A549 treated with RU486 at 1 μM for 4 hours (cell line): ENCODE measurements at places on chromosomes 3 and 15. TPM values are rescaled to one million over a fixed set of nuclear protein-coding genes. Genes with fewer than 3 reads are reported as not detected.

Gene NR2E3
- total RNA-seq, result 0.14 to 0.29 TPM (median 0.19 TPM) in 4 of 5 replicates, not detected in the other

Gene AHSG
- 0.18 TPM in 1 of 5 replicates, not detected in the others for total RNA-seq

Gene AADACL2
- not detected in 5 replicates for total RNA-seq

Gene OR5K2
- total RNA-seq, result not detected in 5 replicates

Gene FMN1
- 0.16 to 0.94 TPM (median 0.50 TPM) in 5 replicates for total RNA-seq

Gene ZNF385D
- not detected in 5 replicates for total RNA-seq

Gene RASL12
- 0.09 to 0.15 TPM (median 0.12 TPM) in 5 replicates for total RNA-seq

Gene ADAMTSL3
- total RNA-seq, result 0.19 to 0.60 TPM (median 0.25 TPM) in 5 replicates

Gene PDZRN3
- total RNA-seq, result not detected in 5 replicates

Gene ULK3
- total RNA-seq, result 24.9 to 37.6 TPM (median 32.2 TPM) in 5 replicates

Gene SCAANT1
- total RNA-seq, result 1.2 TPM in 1 of 5 replicates, not detected in the others

Gene PRSS50
- total RNA-seq, result not detected in 5 replicates

Gene LRTM1
- not detected in 5 replicates for total RNA-seq

Gene TMEM40
- total RNA-seq, result 0.16 to 0.88 TPM (median 0.57 TPM) in 5 replicates

Gene GLDN
- total RNA-seq, result 0.09 TPM in 1 of 5 replicates, not detected in the others

Gene CLDN1
- total RNA-seq, result 15.7 to 34.1 TPM (median 28.5 TPM) in 5 replicates

Gene HACL1
- total RNA-seq, result 23.4 to 29.4 TPM (median 24.9 TPM) in 5 replicates

Gene SAXO2
- total RNA-seq, result 1.9 to 3.4 TPM (median 2.6 TPM) in 5 replicates

Gene GRK7
- total RNA-seq, result 0.03 to 0.09 TPM in 2 of 5 replicates, not detected in the others
